Astrocyte of the spinal cord (primary cell): ENCODE measurements at places on chromosomes 5 and 9.

- no peak for DNase-seq
Measured at GRCh38 chr5:79575996-79576395, 36.2 kb upstream of the TENT2 start.

DNA sequence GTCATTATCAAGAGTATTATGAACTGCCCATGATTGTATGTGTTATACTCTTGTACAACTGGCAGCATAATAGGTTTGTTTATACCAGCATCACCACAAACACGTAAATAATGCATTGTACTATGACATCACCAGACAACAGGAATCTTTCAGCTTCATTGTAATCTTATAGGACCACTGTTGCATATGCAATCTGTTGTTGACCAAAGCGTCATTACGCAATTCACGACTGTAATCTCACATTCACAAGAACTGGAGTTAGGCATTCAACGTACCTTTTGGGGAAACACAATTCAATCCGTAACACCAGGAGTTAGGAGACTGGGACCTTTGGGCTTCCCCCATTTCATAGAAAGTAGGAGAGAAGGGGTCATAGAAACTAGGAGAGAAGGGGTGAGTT lies 20.4 kb upstream of the ARSI start:
- no peak for DNase-seq

GRCh38 chr9:32701321-32702022 lies 66.0 kb upstream of the TAF1L start:
- DNase-seq: no peak

DNA sequence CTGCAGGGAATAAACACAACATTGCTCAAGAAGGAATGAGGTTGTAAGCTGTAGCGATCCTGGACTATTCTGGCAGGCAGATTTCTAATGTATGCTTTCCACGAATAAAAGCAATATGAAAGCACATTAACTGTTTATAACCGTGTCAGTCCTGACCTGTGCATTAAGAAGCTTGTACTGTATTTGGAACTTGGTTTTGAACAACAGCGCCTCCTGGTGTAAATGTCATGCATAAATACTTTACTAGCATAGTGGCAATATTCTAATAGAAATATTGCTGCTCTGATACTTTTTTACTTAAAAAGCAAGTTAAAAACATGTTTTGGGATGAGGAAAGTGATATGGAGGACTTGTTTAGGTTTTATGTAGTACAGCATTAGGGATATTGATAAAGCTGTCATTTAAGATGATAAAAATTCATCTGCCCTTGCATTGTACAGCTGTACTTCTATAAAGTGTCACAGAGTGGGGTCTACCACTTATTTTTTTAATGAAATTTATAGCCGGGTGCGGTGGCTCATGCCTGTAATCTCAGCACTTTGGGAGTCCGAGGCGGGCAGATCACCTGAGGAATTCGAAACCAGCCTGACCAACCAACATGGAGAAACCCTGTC lies 70.7 kb upstream of the GNE start:
- peak; percentile 79 for DNase-seq

DNA sequence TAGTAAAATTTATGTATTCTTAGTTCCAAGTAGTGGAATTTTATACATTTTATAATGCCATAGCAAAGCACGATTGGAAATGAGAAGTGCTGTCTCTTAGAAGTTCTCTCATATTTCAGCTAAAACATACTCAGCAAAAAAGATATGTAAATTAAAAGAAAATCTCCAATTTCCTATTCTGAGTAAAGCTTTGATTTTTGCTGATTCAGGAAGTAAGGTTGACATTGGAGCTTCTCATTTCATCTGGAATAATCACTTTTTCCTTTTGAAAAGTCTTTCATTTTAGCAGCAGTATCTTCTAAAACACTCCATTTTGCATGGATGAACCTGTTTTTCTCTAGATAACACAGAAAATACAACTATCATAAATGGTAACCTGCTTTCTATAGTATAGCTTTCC lies 121.0 kb downstream of the ZCCHC7 start:
- DNase-seq: no peak
